ENCODE measurements at places on chromosomes 2 and 18.

DNA sequence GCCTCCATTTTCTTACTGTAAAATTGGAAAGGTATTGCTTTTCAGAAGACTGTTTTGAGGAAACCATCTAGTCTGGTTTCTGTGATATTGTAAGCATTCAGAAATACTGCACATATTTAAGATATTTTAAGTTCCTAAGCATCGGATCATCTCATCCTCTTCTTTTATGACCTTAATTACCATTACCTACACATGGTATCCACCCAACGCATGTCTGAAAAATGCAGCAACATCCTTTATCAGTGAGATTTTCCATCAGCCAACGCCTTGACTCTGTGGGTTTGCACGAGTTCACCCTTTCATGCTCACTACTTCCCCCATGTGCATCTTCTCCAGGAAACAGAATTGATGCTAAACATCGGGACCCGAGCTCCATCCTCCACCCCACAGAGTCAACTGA lies 84.3 kb downstream of the COL4A4 start:
- no peak for DNase-seq

GRCh38 chr2:86821306-86821705 lies 30.6 kb upstream of the CD8A start:
- DNase-seq = no peak

DNA sequence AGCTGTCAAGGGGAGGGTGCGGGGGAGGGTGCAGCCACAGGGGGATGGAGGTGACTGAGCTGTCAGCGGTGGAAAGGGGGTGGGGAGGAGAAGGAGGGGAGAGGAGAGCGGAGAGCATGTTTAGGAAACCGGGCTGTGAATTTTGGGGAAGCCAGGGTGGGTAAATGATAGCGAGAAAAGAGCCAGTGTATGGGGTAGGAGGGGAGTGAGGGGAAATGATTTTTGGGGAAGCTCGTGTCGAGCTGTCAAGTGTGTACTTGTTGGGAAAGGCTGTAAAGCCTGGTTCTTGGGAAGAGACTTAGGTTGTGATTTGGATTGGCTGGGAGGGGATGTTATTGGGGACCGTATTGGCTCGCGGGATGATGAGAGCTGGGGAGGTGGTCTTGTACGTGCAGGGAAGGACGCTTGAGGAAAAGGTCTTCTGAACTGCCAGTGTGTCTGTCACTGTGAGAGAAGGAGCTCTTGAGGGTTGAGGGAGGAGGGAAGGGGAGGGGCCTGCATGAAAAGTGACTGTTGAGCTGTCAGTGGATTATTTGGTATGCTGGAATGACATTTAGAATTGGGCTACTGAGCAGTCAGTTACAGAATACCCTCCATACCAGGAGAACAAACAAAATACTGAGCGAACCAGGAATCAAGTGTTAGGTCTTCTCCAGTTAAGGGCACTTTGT lies 1.0 kb downstream of the UBR3 start:
- no peak for DNase-seq

DNA sequence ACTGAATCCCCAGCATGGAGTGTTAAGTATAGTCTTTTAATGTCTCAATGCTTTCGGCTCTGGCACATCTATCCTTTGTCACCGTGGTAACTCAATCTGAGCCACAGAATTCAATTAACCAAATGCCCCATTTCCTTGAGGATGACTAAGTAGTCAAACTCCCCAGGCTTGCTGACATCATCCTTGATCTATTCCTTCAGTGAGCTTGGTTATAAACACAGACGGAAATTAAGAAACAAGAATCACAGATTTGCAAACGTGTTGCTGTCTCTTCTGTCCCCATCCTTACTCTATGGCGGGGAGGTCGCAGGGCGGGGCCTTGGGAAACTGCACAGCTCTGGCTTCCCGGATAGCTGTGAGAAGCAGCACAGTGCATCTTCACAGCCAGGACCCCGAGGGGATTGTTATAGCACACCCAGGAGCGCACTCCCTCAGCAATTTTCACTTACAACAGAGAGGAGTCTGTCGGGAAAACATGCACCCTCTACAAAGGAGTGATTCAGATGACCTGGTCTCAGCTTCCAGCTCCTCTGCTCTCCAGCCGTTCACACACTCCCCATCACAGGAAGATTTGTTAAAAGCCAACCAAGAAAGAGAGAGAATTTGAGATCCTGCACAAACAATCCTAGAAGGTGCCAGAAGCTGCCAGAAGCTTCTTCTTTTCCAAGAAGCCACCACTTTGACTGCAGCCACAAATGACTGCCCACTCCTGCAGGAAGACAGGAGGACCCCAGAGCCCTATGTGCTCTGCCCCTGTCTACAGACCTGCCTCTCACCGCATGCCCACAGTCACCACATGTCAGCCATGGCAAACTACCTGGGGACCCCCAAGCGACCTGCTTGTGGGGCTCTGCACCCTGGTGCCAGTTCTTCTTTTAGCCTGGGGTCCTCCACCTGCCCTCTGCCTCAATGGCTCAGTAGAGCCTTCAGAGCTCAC lies 44.9 kb upstream of the YWHAQ start:
- DNase-seq = no peak

DNA sequence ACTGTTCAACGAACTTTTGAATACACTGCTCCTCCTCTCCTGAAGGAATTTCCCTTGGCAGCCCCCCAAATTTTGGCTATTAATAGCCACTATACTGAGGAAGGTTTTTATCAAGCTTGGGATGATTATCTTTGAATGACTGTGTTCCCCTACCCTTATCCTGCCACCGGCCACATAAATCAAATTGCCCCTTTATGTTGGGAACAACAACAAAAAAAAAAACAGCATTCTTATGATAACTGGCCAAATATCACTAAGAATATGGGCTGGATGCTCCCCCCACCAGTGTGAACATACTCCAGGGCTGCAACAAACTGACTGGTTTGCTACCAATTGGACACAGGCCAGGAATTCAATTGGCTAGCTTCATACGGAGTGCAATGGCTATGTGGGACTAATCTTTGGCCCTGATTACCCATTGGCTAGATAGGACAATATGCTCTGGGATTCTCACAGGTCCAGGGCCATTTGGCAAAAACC lies 20.6 kb downstream of the DUSP11 start:
- no peak for DNase-seq

DNA sequence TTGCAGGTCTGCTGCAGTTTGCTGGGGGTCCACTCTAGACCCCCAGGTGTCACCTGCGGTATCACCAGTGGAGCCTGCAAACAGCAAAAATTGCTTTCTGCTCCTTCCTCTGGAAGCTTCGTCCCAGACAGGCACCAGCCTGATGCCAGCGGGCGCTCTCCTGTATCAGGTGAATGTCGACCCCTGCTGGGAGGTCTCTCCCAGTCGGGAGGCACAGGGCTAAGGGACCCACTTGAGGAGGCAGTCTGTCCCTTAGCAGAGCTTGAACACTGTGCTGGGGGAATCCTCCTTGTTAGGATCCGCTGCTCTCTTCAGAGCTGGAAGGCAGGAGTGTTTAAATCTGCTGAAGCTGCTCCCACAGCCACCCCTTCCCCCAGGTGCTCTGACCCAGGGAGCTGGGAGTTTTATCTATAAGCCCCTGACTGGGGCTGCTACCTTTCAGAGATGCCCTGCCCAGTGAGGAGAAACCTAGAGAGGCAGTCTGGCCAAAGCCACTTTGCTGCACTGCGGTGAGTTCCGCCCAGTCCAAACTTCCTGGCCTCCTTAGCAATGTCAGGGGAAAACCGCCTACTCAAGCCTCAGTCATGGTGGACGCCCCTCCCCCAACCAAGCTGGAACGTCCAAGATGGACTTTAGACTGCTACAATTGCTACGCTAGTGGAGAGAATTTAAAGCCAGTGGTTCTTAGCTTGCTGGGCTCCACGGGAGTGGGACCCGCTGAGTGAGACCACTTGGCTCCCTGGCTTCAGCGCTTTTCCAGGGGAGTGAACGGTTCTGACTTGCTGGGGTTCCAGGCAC lies 652.5 kb downstream of the KCNJ3 start:
- DNase-seq = no peak
